ENCODE measurements at places on chromosomes 4 and X.

DNA sequence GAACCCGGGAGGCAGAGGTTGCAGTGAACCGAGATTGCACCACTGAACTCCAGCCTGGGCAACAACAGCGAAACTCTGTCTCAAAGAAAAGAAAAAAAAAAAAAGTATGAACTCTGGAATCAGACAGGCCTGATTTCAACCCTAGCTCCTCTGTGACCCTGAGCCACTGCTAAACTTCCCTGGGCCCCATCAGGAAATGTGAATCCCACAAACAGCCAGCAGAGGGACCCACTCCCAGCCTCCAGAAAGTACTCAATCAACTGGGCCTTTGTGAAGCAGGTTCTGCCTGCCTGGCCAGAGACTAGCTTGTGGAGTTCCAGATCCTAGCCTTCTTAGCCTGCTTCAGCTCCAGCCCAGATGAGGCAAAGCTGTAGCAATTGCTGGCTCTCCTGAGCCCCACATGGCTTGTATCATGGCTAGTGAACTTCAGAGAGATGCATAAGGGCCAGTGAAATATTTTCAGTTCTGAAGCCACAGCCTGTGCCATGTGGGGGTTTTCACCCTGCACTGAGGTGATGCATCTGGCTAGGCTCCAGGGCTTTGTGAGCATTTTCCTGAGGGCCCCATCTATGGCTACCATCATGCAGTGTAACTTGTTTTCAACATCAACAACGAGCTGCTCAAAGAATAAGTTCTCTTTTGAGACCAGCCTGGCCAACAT is 7.2 kb upstream of the IDS start:
- DNase-seq, result peak; percentile 53

GRCh38 chrX:586351-586750 is 44.2 kb upstream of the SHOX start:
- DNase-seq, result no peak

GRCh38 chrX:22542641-22543040 is 269.9 kb downstream of the CBLL2 start:
- no peak for DNase-seq

DNA sequence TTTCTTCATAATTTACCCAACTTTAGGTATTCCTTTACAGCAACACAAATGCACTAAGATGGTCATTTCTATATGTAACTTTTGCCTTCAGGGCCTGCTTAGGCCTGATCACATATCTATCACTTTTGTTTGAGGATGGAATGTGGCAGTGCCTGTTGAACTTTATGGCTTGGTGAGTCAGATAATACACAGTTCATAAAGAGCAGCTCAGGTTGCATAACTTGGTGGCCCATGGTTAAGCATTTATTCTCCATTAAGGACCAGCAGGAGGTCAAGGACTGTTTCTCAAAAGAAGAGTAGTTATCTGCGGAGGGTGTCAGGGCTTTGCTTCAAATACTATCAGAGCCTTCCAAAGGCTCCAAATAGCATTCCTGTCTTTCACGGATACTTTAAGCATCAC is 124.1 kb upstream of the PDHA2 start:
- no peak for DNase-seq

DNA sequence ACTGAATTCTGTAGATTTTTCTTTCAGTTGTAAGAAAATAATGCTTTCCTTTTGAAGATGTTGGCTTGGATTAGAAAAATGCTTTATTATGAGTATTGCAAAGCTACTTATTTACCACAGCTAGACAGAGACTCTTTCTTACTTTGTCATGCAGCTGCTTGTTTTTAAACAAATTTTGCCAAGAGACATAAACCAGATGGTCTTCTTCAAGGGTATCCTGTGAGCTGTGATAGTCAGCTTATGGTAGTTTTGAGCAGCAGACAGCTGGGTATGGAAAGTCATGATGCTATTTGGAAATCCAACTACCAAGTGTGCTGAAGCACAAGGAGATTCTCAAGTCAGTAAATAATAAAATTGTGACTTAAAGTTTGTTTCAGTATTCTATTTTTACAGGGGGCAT is 941.5 kb downstream of the DMD start:
- no peak for DNase-seq

GRCh38 chr4:83438719-83439118 is 16.9 kb downstream of the HELQ start:
- DNase-seq, result no peak

- DNase-seq, result no peak
Observed at GRCh38 chr4:118787844-118788380, 48.0 kb downstream of the SEC24D start.

GRCh38 chr4:53551958-53552357 is 39.3 kb downstream of the LNX1 start:
- DNase-seq, result no peak

DNA sequence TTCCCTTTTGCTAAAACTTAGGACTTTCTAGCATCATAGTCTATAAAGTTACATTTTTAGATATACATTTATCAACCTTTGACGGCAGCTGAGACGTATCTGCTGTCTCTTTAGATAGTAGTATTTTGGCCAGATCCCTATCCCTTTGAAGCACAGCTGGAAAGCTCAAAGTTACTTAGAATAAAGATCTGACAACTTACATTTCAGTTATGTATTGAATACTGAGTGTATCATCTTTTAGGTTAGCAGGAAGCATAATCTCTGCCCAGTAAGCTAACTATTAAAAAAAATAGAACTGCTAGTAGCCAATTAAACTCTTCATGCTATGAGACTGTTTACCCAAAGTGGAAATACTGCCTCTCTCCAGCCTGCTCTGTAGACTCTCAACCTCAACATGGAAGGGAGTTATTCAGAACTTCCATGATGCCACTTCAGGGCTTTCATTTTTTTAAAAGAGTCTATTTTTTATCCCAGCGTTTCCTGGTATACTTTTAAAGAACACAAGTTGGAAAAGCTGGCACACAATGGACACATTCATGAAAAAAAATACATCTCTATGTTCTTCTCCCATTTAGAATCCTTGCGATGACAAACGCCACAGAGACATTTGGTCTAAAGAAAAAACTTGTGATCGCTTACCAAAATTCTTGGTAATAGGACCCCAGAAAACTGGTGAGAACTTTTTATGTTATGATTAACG is 126.3 kb downstream of the PRSS12 start:
- DNase-seq, result no peak

- DNase-seq, result no peak
Observed at GRCh38 chr4:53123171-53123570, 242.7 kb downstream of the SCFD2 start.

DNA sequence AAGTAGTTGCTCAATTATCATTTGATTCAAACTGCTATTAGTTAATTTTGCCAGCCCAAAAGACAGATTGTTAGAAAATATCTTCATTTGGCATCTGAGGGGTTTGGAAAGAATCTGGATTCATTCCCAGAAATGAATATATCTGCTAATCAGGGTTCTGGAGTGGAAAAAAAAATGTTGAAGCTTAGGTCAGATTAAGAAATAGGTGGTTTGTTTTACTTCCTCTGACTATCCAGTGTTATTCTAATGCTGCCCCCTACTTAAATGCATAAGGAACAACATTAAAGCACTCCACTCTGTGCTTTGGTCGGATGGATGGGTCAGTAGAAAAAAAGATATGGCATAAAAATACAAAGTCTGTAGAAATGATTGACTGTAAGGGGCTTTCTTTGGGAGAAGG is 89.0 kb downstream of the LUZP4 start:
- no peak for DNase-seq

Measured in CD4-positive, alpha-beta T cell (primary cell).